ENCODE measurements at places on chromosomes 6 and 20.

DNA sequence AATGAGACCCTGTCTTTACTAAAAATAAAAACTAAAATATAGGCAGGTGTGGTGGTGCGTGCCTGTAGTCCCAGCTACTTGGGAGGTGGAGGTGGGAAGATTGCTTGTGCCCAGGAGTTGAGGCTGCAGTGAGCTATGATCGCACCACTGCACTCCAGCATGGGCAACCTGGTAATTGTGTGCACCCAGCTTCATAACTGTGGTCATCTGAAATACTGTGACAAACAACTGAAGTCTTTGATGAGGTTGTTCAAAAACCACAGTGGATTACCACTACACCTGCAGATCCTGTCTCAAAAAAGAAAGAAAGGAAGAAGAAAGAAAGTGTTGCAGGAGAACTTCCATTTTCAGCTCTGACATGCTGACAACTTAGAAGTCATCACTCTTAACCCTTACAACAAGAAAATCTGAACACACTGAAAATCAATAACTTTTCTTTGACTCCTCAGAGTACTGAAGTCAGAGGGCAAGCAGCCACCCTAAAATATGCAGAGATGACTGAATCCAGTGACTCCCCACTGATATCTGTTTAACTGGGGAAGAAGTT, 13.8 kb upstream of the ZBP1 start:
- no peak for DNase-seq

DNA sequence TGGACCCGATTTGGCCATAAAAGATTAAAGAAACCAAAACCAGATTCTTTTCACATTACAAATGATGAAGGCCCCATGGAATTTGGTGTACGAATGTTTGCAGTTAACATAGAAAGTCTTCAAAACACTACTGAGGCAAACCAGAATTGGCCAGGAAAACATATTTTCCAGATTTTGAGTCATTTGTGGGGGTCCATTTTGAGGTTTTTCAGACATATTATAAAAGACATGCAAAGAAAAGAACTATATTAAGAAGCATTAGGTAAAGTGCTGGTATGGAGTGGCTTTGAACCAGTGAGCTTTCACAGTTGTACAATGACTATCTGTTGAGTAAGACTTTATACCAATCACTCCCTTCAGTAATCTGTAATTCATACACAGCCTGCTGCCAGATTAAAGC, 168.9 kb upstream of the COL21A1 start:
- no peak for DNase-seq

GRCh38 chr6:299104-299980, 7.1 kb downstream of the DUSP22 start:
- no peak for DNase-seq

GRCh38 chr20:23404196-23404595, 17.1 kb downstream of the NAPB start:
- DNase-seq = no peak

- no peak for DNase-seq
These were observed 296.2 kb downstream of the RIMS1 start for GRCh38 chr6:72182337-72183246.
